Left renal pelvis (tissue), 4 donors: ENCODE measurements at places on chromosomes 13 and 19.

- no peak for DNase-seq
These were observed 1.3 kb upstream of the C3 start for GRCh38 chr19:6721773-6722172.

DNA sequence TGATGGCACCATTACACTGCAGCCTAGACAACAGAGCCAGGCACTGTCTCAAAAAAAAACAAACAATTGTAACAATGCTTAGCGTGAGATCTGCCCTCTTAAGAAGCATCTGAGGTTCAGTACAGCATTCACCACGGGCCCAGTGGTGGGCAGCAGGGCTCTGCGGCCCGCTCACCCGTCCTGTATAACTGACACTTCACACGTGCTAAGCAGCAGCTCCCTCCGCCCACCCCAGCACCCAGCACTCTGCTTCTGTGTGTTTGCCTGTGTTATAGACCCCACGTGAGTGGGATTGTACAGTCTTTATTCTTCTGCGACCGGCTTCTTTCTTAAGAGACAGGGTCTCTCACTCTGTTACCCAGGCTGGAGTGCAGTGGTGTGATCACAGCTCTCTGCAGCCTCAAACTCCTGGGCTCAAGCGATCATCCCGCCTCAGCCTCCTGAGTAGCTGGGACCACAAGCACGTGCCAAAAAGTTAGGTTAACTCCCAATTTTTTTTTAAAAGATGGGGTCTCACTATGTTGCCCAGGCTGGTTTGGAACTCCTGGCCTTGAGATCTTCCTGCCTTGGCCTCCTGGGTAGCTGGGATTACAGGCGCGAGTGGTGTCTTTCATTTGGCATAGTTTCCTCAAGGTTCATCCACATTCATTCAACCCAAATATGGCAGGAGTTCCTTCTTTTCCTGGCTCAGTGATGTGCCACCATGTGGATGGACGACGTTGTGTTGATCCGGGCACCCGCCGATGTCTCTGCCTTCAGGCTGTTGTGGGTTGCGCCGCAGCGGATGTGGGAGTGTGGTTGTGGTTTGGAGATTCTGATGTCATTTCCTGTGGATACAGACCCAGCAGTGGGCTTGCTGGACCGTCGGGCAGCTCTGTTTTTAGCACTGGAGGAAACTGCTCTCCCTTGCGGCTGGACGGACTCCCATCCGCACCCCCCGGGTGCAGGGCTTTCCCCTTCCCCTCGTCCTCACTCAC is 170.0 kb downstream of the KDM4B start:
- DNase-seq: no peak

DNA sequence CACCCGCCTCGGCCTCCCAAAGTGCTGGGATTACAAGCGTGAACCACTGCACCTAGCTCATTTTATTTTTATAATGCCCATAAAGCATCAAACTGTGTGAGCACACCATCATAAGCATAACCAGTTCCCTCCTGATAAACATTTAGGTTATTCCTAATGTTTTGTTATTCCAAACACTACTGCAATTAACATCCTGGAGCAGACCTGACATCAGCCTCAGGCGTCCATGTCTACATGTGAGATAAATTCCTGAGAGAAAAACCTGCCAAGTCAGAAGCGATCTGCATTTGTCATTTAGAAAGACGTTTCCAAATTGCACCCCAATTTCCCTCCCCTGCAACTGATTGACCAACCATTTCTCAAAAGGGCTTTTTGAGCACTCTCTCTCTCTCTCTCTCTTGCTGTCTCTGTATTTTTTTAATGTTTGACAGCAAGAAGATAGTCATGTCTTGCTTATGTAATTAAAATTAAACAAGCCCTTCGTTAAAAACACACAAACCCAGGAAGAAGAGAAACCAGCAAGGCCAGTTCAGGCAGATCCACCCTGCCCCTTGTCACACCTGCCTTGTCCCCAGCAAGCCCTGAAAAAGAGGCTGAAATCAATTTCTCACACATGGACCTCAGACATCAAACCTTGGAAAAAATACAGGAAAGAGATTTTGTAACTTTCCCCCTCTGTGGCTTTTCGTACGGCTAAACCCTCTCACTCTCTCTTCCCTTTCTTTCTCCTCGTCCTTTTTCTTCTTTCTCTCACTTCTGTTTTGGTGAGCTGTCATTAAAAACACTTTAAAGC is 9.9 kb downstream of the LYPD3 start:
- no peak for DNase-seq

GRCh38 chr13:46654951-46655350 is 102.0 kb downstream of the LRCH1 start:
- no peak for DNase-seq

DNA sequence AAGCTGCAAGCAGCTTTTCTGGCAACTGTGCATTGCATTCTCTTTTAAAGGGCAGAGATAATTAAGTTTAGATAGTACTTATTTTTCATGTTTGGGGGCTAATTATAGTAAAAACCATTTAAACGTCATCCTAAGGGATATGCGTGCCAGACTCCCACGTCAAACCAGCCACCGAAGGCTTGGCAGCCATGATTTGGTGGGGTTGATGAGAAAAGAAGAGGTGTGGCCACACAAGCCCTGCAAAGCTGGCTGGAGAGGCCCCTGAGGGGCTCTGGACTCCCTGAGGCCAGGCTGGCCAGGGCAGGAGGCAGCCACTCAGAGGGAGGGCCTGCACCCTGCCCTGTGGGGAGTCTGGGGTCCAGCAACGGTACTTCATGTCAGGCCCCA is 17.5 kb downstream of the PEPD start:
- no peak for DNase-seq

DNA sequence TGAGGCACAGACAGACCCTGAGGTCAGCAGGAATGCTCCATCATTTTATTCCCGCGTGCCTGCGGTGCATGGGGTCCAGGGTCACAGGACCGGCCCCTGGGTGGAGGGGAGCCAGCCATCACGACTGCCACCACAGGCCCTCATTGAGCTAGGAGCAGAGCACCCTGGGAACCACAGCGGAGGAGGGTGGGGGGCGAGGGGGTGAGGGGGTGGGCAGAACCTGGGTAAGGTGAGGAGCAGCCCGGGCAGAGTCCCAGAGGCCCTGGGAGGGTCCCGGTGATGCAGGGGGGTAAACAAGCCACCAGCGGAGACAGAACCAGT is 1.2 kb upstream of the MADCAM1 start:
- DNase-seq: no peak

GRCh38 chr19:30225676-30226463 is 146.3 kb upstream of the ZNF536 start:
- DNase-seq: no peak

DNA sequence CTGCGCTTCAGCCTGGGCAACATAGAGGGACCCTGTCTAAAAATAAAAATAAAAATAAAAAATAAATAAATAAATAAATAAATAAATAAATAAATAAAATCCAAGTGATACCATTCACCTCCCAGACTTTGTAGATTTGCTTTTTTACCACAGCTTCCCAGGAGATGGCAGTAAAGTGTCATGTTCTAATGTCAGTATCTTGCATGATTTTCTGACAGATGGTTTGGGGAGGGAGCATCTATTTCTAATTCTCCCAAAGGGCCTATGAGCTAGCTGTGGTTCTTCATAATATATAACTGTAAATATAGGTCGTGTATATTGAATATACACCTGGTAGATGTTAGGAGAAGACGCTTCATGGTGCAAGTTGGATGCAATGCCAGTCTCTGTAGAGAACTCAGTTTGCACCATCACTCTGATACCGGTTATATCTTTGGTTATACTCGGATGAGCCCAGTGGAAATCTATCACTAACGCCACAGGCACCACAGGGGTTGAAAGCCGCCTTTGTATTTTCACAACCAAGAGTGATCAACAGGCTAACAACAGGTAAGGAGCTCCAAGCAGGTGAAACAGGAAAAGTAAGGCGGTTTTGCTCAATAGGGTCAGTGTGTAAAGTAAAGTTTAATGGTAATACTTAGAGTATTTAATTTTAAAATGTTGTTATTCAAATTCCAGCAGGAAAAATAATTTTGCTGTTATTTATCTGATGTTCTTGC is 13.9 kb downstream of the APLP1 start:
- no peak for DNase-seq

DNA sequence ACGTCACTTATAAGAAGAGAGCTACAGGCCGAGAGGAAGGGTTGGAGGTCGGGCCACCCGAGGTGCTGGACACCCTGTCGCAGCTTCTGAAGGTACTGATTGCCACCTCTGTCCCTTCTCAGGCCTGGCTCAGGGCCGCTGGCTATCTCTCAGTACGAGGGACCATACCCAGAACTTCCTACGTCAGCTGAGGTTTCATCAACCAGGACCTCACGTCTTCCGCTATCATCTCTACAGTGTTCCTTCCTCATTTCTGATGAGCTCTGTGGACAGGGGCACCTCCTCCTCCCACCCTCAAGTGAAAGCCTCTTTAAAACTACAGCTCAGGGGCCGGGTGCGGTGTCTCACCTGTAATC is 58.2 kb upstream of the USE1 start:
- no peak for DNase-seq

DNA sequence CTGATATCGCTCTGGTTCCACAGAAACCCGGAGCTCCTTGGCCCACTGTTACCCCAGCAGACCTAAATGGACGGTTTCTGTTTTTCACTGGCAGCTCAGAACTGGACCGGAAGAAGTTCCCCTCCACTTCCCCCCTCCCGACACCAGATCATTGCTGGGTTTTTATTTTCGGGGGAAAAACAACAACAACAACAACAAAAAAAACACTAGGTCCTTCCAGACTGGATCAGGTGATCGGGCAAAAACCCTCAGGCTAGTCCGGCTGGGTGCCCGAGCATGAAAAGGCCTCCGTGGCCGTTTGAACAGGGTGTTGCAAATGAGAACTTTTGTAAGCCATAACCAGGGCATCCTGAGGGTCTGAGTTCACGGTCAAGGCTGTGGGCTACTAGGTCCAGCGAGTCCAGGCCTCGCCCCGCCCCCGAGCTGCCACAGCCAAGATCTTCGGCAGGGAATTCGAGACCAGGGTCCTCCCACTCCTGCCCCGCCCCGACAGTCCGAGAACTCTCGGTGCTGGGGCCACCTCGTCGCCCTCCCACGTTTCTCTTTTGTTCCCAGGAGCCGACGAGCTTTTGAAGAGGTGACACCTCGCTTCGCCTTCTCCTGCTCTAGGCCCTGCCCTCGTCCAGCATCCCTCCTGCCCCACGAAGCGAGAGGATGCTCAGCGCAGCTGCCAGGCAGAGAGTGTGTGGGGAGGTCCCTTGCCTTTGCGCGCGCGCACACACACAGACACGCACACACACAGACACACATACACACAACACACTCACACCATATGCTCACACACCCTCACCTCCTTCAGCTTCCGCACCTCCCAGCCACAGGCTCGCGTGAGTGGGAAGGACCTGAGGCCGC is 8.8 kb downstream of the ZIC2 start:
- no peak for DNase-seq

DNA sequence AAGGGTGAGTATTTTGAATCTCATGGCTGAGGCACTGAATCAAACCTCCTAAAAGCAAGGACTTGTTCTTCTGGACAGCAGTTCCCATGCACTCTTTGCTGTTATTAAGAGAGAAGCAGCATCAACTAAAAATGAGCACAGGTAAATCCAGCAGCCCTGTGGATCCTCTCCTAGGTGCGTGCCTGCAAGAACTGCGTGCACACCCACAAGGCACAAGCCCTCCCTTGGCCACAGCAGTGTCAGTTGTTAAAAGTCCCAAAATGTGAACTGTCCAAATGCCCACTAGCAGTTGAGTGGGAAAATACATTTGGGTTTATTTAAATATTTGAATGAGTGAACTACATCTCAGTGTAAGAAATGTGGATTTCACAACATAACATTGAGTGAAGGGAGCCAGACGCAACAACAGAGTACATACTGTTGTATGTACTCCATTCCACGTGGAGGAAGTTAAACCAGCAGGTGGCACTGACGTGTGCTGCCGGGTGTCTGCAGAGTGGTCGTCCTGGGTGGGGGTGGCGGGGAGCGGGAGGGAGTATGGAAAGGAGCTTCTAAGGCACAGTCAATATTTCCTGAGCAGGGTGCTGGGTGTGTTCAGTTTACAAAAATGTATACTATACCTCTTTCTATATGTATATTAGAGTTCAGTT is 266.4 kb downstream of the NALCN start:
- no peak for DNase-seq

DNA sequence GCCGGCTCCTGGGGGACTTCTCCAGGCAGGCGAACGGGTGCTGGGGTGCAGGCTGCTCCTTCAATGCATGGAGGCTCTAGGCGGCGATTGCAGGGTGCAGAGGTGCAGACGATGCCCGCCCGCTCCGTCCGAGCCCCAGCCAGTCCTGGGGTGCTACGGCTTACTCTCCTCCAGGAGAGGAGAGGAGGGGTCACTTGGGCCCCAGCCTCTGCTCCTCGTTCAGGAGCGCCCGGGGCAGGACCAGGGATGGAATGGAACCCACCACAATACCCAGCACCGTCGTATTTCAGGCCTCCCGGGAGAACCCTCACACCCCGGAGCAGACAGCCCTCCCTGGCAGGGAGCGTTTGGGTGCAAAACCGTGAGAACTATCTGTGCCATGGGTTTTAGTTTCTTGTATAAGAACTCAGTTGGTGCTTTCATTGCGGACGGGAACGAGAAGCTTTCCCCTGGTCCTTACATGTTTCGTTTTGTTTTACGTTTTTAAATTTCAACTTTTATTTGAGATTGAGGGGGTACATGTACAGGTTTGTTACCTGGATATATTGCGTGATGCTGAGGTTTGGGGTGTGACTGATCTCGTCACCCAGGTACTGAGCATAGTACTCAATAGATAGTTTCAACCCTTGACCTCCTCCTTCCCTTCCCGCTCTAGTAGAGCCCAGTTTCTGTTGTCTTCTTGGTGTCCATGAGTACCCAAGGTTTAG is 46.8 kb downstream of the ARHGEF18 start:
- no peak for DNase-seq

GRCh38 chr19:41877916-41878905 is 1.1 kb downstream of the CD79A start:
- DNase-seq: no peak

DNA sequence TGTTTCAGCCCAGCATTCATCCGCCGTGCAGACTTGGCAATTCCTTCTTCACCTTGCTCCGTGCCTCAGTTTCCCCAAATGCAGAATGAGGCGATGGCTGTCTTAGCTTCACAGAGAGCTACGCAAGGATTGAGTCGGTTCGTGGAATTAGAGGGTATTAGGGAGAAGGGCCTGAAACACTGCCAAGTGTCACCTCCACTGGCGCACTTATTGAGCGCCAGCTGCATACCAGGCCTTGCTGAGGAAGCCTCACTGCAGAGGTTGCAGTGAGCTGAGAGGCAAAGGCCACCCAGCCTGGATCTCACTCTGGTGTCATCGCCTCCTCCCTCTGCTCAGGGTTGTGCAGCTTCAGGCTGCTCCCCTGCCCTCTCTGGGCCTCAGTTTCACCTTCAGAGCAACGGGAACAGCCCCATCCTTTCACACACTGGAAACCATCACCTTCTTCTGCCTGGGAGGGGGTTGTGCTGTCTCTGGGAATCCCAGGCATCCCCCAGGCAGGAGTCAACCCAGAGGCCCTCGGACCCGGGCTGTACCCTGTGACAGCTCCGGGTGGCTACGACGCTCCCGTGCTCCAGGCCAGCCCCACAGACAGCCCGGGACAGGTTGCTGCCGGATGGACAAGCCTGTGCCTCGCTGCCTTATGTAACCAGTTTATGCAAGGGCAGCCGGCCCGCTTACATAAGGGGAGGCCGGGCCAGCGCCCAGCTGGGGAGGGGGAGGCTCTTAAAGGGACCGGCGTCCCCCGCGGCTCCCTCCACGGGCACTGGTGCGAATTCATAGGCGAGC is 31.9 kb downstream of the NFIC start:
- no peak for DNase-seq
